Activated T-helper 1 cell treated with anti-CD3 and anti-CD28 coated beads, Interleukin-2, amount 50 U/mL, for 16 hours (primary cell): ENCODE measurements at places on chromosomes 11 and 22.

DNA sequence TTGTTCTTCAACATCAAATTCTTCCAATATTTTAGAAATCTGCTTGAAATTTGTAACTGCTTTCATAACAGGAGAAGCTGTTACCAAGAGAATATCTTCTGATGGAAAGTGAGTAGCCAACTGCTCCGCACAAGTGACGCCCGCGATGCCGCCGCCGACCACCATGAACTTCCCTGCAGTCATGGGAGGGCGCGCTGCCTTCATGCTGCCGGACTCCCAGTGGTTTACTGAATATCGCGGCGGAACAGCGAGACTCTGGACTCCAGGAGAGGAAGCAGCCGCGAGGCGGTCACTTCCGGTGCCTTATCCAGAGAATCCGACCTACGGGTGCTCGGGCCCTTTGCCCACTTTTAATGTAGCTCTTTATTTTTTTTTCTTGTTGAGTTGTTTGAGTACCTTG is 190.6 kb downstream of the GUCY1A2 start:
- DNase-seq, result no peak

- DNase-seq, result no peak
Measured at GRCh38 chr11:94781837-94782236, 13.7 kb downstream of the AMOTL1 start.

- no peak for DNase-seq
Measured at GRCh38 chr11:94154095-94154856, 25.6 kb downstream of the PANX1 start.

- no peak for DNase-seq
Measured at GRCh38 chr11:18171377-18172000, 1.1 kb upstream of the MRGPRX4 start.

GRCh38 chr11:30540781-30541180 is 45.4 kb downstream of the MPPED2 start:
- DNase-seq, result no peak

GRCh38 chr22:20430101-20430719 is 7.4 kb downstream of the SCARF2 start:
- no peak for DNase-seq

DNA sequence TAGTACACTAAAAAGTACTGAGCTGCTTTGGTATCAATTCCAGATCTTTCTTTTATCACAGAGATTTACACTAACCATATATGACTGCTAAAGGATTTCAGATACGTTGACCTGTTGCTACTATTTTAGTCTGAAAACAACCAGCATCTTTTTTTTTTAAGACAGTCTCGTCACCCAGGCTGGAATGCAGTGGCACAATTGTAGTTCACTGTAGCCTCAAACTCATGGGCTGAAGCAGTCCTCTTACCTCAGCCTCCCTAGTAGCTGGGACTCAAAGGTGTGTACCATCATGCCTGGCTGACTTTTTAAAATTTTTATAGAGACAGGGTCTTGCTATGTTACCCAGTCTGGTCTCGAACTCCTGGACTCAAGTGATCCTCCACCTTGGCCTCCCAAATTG is 24.2 kb upstream of the L3MBTL2 start:
- DNase-seq, result no peak
